Activated CD4-positive, alpha-beta T cell treated with anti-CD3 and anti-CD28 coated beads, Interleukin-2, amount 10 ng/mL, durations not matched to agents 7 days and 5 days (primary cell): ENCODE measurements at places on chromosomes 4 and X. TPM values are rescaled to one million over a fixed set of nuclear protein-coding genes. Genes with fewer than 3 reads are reported as not detected.

DUSP9 gene
- total RNA-seq: not detected

S100G gene
- not detected for total RNA-seq

SPATA4 gene
- total RNA-seq: not detected

CT45A10 gene
- not detected for total RNA-seq

HS3ST1 gene
- total RNA-seq: not detected

C4orf51 gene
- not detected for total RNA-seq

ALB gene
- not detected for total RNA-seq

ARHGAP36 gene
- total RNA-seq: not detected

DSPP gene
- not detected for total RNA-seq

TRIML2 gene
- not detected for total RNA-seq

SAGE1 gene
- not detected for total RNA-seq

JCHAIN gene
- not detected for total RNA-seq

RAI2 gene
- 0.07 TPM for total RNA-seq

CLDN34 gene
- not detected for total RNA-seq

FGFBP2 gene
- 5.6 TPM for total RNA-seq

CLGN gene
- 0.21 TPM for total RNA-seq

MAGEA11 gene
- total RNA-seq: not detected

CT45A3 gene
- not detected for total RNA-seq

TBC1D9 gene
- total RNA-seq: not detected

TRAM1L1 gene
- total RNA-seq: not detected

P2RY8 gene
- total RNA-seq: 99.1 TPM

TNMD gene
- total RNA-seq: not detected

ART3 gene
- total RNA-seq: not detected

PABPC1L2B gene
- total RNA-seq: not detected

TCP11X2 gene
- total RNA-seq: not detected
